Pancreas (tissue), 10 donors: ENCODE measurements at places on chromosomes 1 and 21. TPM values are rescaled to one million over a fixed set of nuclear protein-coding genes. Genes with fewer than 3 reads are reported as not detected.

IFI6 gene
- 35.1 TPM for total RNA-seq

DNA sequence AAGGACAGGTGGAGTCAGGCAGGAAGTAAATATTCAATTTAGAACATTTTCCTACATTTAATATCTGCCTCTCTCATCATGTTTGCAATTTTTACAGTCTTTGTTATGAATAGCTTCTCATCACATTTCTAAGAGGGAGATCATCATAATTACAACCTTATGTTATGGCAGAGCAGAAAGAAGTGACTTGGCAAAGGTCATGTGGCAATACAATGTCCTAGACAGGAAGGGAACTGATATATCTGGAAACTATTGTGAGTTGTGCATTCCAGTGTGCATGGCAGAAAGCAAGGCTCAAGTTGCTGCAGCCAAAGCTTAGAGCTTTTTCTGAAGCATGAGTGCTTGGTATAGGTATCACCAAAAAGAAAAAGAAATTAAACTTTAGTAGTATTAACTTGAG, 43.8 kb upstream of the PRRX1 start:
- no peaks in the 10 kb centered on the region for H3K27me3 ChIP-seq
- no peaks in the 10 kb centered on the region for H3K4me1 ChIP-seq
- no peak overlapping the region for H3K4me3 ChIP-seq

THEM5 gene
- not detected for total RNA-seq

LAMC1 gene
- 27.2 TPM for total RNA-seq

GRCh38 chr21:34546542-34546941, 34.5 kb upstream of the KCNE1 start:
- H3K27ac ChIP-seq: no peak overlapping the region
- no peaks in the 10 kb centered on the region for H3K27me3 ChIP-seq
- no peak for DNase-seq

DNA sequence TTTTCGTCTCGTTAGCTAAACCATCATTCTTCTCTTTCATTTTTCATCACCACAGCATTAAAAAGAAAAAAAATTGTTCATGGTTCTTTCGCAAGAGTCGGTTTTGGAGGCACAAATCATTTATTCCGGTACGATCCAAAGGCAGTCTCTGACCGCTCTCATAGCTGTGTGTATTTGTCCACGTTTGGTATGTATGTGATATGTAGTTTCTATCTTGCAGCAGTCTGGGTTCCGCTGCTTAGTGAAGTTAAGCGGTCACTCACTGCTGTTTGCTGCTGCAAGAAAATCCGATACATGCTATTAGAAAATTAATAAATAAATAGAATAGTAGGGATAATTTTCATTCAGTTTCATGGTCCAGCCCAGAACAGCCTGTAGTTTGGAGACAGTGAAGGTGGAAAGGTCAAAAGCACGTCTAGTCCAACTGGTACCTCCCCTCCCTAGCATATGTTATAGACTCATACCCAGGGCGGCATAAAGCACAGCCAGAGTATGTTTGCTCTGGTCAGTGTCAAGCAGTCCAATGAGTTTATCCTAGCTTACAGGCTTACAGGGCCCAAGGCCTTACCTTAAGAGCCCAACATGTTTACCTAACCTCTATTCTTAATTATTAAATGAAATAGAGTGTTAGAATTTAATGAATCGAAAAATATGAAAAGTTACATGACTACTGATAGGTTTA, 2.5 kb downstream of the FMN2 start:
- no peak overlapping the region for H3K4me3 ChIP-seq
- H3K27me3 ChIP-seq: peaks cover 17% of the 10 kb centered on the region
- H3K36me3 ChIP-seq: no peaks in the 10 kb centered on the region
- H3K27ac ChIP-seq: no peak overlapping the region

DHRS3 gene
- 84.8 TPM for total RNA-seq

GRCh38 chr1:173863224-173864161, 4.3 kb downstream of the GAS5 start:
- no peak overlapping the region for H3K27ac ChIP-seq
- H3K36me3 ChIP-seq: no peaks in the 10 kb centered on the region
- DNase-seq: no peak
- no peaks in the 10 kb centered on the region for H3K27me3 ChIP-seq
- H3K4me1 ChIP-seq: peaks cover 16% of the 10 kb centered on the region

SPRR2F gene
- not detected for total RNA-seq

DNA sequence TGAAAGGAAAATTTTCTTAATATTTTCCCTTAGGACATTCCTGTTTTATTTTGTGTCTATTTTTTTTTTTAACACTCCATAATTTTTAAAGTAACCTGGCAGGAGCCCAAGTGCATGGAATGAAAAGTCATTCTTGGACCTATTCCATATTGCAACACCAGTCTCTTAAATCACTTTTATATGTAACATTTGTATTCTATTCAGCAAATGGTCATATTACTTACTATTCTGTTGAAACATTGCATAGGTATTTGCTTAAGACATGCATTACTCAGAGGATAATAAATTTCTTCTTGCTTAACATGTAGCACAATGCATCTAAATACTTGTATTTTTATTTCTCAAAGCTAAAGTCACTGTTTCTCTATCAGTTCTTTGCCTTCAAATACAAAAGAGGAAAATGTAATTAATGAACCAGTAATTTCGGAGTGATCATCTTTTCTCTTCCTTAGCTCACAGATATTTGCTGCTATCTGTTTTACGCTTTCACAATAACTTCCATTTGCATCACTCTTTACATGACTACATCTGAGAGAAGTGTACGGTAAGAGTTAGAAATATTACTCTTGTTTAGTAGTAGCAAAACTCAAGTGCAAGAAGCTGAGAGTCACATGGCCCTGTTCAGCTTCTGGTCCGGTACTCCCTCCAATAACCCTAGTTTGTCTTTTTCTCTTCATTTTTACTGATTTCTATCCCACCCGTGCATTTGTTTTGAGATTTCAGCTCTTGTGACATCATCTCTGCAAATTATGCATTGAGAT, 394.8 kb downstream of the USP25 start:
- H3K27me3 ChIP-seq: no peaks in the 10 kb centered on the region
- no peak overlapping the region for H3K27ac ChIP-seq
- DNase-seq: no peak
- no peak overlapping the region for H3K4me3 ChIP-seq

LCE1E gene
- not detected for total RNA-seq

MED8 gene
- total RNA-seq: 17.5 TPM

DNA sequence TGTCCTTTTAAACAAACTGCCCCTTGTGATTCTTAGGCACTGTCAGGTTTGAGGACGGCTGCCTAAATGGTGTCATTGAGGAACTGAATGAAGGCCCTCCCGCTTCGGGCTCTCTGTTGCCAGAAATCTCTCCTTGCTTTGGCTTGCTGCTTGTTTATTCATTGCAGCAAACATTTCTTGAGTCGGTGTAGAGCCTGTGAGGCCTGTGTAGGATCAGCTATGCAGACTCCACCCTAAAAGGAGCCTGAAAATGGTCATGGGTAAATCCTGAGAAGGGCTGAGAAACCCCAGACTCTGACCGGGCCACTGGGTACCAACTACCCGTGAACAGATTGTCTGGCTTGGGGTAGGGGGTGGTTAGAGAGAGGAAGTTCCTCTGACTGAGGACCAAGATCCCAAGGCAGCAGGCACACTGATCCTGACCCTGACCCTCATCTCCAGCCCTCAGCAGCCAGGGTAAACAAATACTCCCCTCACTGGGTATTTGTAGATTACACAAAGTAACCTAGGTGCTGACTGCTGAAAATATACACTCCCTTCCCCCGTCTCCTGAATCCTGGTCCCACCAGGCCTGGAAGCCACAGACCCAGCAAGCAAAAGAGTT, 3.1 kb downstream of the IL6R start:
- H3K27ac ChIP-seq: peak overlapping the region; percentile 90
- H3K4me1 ChIP-seq: peaks cover 9% of the 10 kb centered on the region
- no peak for DNase-seq
- no peaks in the 10 kb centered on the region for H3K36me3 ChIP-seq
- H3K27me3 ChIP-seq: no peaks in the 10 kb centered on the region
- peak overlapping the region; percentile 69 for H3K4me3 ChIP-seq

- H3K27me3 ChIP-seq: no peaks in the 10 kb centered on the region
- H3K4me1 ChIP-seq: no peaks in the 10 kb centered on the region
- H3K36me3 ChIP-seq: no peaks in the 10 kb centered on the region
- no peak overlapping the region for H3K4me3 ChIP-seq
Observed at GRCh38 chr1:180217006-180217405, 13.1 kb upstream of the LHX4 start.

- H3K4me3 ChIP-seq: no peak overlapping the region
- DNase-seq: no peak
- no peak overlapping the region for H3K27ac ChIP-seq
- H3K36me3 ChIP-seq: no peaks in the 10 kb centered on the region
Observed at GRCh38 chr1:79899914-79900313, 893.4 kb upstream of the ADGRL4 start.

AVPR1B gene
- 0.28 TPM for total RNA-seq

DNA sequence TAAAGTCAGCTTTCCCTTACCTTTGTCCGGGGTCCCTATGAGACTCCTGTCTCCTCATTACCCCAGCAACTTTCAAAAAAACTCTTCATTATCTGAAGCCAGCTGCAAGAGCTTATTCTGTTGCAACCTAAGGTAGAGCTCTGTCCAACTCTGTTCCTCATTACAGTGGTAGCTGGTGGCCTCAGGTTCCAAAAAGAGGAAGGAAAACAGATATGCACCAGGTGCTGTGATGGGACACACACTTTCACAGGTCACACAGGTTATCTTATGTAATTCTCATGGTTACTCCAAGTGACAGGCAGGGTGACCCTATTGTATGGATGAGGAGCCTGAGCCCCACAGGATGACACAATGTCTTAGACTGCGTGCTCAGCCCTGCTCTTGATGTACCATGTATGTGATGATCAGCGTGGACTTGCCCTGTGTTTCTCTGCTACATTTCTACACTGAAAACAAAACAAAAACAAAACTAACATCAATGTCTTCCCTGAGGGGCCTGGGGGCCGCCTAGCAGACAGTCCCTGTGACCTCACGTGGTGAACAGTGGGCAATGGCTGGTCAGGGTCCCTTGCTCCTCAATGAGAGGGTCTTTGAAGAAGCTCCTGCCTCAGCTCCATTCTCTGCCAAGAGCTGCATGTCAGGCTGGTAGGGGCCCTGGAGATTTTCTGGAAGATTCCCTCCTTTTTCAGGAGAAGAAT, 9.7 kb upstream of the TENT5C start:
- peaks cover 15% of the 10 kb centered on the region for H3K4me1 ChIP-seq

PYHIN1 gene
- total RNA-seq: 0.29 TPM

DNA sequence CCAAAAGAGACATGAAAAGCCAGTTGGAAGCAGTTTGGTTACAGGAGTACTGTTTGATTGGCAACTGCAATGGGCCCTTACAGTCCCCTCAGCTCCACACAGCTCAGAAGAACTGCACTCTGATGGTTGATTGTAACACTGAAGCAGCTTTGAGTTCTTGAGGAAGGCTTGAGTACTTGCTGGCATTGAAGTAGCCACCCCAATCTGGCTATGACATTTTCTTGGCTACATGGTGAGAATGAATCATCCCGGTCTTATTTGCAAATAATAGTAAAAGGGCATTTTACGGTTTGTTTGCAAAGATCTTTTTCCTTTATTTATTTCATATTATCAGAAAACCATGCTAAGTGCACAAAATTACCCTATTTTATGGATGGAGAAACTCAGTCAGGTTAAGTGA, 159.7 kb upstream of the BEND5 start:
- DNase-seq: no peak
- H3K27me3 ChIP-seq: no peaks in the 10 kb centered on the region
- H3K4me1 ChIP-seq: no peaks in the 10 kb centered on the region

GRCh38 chr1:79660129-79660528, 653.6 kb upstream of the ADGRL4 start:
- H3K27me3 ChIP-seq: no peaks in the 10 kb centered on the region
- no peak for DNase-seq
- no peaks in the 10 kb centered on the region for H3K36me3 ChIP-seq
- no peak overlapping the region for H3K4me3 ChIP-seq
- H3K27ac ChIP-seq: no peak overlapping the region
- no peaks in the 10 kb centered on the region for H3K4me1 ChIP-seq

DNA sequence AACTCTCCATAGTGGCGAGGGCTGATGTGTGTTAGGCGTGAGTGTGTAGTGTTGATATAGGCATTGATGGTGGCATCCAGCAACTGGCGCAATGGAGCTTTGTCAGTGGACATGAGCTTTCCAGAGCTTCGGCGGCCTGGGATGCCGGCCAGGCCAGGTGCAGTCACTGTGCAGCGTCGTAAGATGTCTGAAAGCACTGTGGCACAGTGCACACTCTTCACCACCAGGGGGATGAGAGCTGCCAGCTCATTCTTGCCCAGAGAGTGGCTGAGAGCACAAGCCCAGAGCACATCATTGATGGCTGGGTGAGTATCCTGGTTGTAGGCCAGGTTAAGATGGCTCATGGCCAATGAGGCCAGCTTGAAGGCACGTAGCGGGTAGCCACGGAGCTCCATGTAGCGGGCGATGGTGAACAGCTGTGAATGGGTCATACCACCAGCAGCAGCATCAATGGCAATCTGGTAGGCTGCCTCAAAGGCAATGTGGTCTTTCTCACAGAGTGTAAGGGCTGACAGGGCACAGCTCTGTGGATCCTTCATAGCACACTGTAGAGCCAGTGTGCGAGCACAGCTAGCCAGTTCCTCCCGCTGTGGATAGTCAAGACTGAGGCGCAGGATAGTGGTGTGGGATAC, 6.7 kb downstream of the UROD start:
- H3K4me1 ChIP-seq: no peaks in the 10 kb centered on the region
- no peak overlapping the region for H3K27ac ChIP-seq
- DNase-seq: peak; percentile 60
- no peaks in the 10 kb centered on the region for H3K27me3 ChIP-seq

PDPN gene
- 0.91 TPM for total RNA-seq

- no peaks in the 10 kb centered on the region for H3K4me1 ChIP-seq
- no peaks in the 10 kb centered on the region for H3K36me3 ChIP-seq
- H3K4me3 ChIP-seq: no peak overlapping the region
- H3K27ac ChIP-seq: no peak overlapping the region
- DNase-seq: no peak
- no peaks in the 10 kb centered on the region for H3K27me3 ChIP-seq
Observed at GRCh38 chr1:183604038-183604808, 14.0 kb upstream of the NCF2 start.

GRCh38 chr21:19603011-19603593, 1199.5 kb upstream of the TMPRSS15 start:
- no peak overlapping the region for H3K27ac ChIP-seq
- no peak overlapping the region for H3K4me3 ChIP-seq
- H3K27me3 ChIP-seq: no peaks in the 10 kb centered on the region
- no peaks in the 10 kb centered on the region for H3K4me1 ChIP-seq
